Activated naive CD4-positive, alpha-beta T cell treated with anti-CD3 and anti-CD28 coated beads, Interleukin-2, amount 50 U/mL, for 72 hours (primary cell): ENCODE measurements at places on chromosomes 2 and 18.
A peak's percentile ranks its signal among the peaks of the same experiment; 100 is the strongest.

- no peak for DNase-seq
Measured at GRCh38 chr2:205197468-205198139, 484.7 kb upstream of the NRP2 start.

DNA sequence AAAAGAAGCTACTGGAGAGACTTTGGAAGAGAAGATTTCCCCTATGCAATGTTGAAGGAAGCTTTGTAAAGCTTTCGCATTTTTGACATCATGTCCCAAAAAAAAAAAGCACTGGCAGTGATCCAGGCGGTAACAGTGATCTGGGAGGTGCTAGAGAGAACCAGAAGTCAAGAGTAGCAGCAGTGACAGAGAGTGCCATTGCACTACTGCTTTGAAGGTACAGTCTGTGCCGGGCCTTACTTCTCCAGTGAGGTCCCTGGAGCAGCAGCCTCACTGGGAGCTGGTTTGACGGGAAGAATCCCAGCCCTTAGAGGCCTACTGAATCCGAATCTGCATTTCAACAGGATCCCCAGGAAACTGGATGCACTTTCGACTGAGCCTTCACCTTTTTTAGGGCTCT is 50.9 kb upstream of the ATL2 start:
- no peak for DNase-seq

DNA sequence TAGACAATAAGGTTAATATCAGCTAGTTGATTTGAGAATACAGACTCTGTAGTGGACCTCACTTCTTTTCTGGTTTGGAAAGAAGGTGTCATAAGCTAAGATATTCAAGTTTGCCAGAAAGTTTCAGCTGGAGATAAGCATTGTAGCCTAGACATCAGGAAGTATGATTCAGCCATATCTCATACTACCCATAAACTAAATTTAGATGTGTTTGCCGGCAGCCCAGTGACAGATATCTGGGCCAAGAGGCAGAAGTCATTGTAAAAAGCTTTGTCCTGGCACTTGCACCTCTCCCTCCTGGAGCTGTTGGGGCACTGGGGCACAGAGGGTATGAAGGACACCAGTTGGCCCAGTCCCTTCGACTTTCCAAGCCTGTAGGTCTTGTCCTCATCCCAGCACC is 128.0 kb downstream of the EPHA4 start:
- no peak for DNase-seq

DNA sequence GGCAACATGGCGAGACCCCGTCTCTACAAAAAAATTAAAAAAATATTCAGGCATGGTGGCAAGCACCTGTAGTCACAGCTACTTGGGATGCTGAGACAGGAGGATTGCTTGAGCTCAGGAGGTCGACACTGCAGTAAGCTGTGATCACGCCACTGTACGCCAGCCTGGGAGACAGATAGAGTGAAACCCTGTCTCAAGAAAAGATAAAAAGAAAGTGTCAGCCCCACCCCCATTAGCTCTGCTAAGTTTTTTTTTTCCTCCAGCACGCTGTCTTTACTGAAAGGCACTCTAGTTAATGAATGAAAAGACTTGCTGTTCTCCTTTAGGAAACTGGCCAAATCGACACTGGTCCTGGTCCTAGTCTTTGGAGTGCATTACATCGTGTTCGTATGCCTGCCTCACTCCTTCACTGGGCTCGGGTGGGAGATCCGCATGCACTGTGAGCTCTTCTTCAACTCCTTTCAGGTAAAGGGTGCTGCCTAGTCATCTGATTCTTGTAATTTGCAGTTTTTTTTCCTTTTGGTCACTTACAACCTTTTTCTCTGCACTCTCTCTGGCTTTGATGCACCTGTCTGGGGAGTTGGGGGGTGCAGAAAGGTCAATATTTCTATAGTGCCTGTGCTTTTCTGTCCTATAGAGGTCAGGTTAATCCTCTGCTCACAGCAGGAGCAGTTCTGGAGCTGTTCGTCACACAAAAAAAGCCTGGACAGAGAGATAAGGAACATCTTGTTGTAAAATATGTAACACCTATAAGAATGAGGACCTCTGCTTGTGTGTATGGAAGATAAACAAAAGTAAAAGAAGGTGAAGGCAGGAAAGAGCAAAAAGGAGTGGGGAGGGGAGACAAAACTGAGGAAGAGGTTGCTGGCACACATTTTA is 82.3 kb downstream of the PTH2R start:
- no peak for DNase-seq

- no peak for DNase-seq
Measured at GRCh38 chr2:239636808-239637207, 236.0 kb upstream of the HDAC4 start.

- no peak for DNase-seq
Measured at GRCh38 chr18:43800584-43800983, 523.3 kb upstream of the SYT4 start.

DNA sequence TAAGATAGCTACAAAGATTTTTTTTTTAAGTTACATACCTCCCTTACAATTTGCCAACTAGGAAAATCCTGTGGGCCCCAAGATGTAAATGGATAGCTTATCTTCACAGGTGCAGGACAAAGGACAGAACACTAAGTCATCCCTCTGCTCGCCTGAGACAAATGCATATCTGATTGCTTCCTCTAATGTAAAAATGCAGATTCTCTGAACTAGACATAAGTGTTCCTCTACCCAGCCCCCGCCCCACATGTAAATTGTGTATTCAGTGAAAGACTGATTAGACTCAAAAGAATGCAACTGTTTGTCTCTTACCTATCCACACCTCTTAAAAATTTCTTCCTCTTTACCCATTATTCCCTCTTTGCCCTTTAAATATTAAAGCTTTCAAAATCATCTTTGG is 96.5 kb downstream of the CYP26B1 start:
- no peak for DNase-seq

GRCh38 chr2:112268547-112268946 is 6.8 kb upstream of the ZC3H6 start:
- no peak for DNase-seq

DNA sequence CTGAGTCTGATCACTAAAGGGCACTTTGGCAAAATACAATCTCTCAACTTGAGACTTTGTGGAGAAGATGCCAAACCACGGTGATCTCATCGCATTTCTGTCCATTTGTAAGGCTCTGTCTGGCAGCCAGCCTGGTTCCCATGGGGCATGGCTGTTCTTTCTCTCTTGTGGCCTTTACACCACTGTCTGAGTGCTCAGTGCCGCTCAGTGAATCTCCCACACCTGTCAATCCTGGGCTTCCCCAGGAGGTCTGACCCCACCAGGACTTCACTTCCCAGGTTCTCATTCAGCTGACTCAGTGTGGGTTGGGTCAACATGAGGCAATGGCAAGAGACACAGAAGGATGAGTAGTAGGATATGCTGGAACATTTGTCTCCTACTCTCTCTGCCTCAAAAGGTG is 96.8 kb upstream of the TRIB2 start:
- DNase-seq, result peak; percentile 57

DNA sequence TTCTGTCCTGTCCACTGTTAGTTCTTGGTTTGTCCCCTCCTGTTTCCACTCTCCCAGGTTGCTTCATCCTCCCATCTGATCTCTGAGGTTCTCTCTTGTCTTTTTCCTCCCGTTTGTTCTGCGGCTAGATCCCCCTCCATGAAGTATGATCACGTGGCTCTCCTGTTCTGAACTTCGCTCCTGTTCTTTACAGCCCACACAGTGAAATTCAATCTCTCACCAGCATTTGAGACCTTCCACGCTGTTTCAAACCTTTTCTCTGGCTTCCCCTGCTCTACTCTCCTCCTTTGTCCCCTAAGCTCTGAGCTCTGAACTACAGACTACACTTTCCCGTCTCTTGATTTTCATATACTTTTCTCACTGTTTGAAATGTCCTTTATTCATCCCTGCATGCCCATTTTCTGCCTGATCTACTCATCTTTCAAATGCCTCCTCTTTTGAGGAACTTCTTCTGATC is 83.5 kb downstream of the OSBPL6 start:
- no peak for DNase-seq

- DNase-seq, result no peak
Measured at GRCh38 chr2:10064932-10065772, 15.1 kb downstream of the CYS1 start.

DNA sequence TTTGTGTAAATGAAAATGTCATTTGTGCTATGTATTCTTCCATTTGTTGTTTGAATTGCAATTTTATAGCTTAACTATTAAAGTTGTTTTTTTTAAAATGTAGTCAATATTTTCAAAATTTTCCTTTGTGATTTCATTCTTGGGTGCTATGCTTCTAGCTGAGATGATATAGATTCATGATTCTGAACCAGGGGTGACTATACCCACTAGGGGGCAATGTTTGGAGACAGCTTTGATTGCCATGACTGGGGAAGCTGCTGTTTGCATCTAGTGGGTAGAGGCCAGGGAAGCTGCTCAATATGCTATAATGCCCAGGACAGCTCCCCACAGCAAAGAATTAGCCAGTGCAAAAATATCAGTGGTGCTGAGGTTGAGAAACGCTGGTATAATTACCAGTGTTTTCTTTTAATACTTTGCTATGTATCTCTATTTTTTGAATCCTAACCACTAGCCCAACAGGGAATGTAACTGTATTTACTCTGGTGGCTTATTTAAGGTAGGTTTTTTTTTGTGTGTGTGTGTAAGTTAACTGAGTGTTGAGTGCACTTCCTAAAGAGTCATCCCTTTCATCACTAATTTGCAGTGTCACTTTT is 99.7 kb downstream of the MEP1B start:
- peak; percentile 49 for DNase-seq

GRCh38 chr2:189657867-189658266 is 3.4 kb upstream of the ASNSD1 start:
- peak; percentile 44 for DNase-seq

GRCh38 chr18:6487968-6488367 is 73.3 kb upstream of the L3MBTL4 start:
- no peak for DNase-seq
